Eye (tissue), 1 donor: ENCODE measurements at places on chromosomes 7 and 10.

GRCh38 chr7:47540387-47541350 is 41.2 kb downstream of the TNS3 start:
- DNase-seq = no peak

DNA sequence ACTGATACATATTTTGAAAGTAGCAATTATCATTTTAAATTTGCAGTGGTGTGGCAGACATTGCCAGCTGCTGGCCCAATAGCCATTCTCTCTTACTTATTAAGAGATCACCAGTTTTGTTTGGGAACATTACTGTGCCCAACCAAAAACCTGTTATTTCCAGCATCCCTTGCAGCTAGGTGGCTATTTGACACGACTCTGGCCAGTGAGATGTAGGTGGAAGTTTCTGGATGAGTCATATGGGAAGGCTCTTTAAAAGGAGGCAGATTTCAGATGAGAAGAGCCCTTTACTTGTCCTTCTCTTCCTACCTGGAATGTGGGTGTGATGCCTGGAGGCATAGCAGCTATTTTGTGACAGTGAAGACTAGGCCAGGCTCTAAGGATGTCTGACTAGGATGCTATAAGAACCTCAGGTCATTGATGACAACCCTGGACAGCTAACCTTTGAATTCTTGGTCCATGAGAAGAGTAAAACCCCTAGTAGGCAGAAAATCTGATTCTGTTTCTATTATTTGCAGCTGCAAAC is 77.9 kb downstream of the CARD11 start:
- DNase-seq = no peak

GRCh38 chr10:1658658-1659057 is 78.7 kb downstream of the ADARB2 start:
- DNase-seq = peak; percentile 66

GRCh38 chr7:112405286-112405685 is 45.0 kb upstream of the IFRD1 start:
- DNase-seq = no peak

- peak; percentile 17 for DNase-seq
These were observed 239.0 kb upstream of the KLF6 start for GRCh38 chr10:4024027-4024426.

- no peak for DNase-seq
These were observed 1.1 kb upstream of the TECTB start for GRCh38 chr10:112282086-112282485.

DNA sequence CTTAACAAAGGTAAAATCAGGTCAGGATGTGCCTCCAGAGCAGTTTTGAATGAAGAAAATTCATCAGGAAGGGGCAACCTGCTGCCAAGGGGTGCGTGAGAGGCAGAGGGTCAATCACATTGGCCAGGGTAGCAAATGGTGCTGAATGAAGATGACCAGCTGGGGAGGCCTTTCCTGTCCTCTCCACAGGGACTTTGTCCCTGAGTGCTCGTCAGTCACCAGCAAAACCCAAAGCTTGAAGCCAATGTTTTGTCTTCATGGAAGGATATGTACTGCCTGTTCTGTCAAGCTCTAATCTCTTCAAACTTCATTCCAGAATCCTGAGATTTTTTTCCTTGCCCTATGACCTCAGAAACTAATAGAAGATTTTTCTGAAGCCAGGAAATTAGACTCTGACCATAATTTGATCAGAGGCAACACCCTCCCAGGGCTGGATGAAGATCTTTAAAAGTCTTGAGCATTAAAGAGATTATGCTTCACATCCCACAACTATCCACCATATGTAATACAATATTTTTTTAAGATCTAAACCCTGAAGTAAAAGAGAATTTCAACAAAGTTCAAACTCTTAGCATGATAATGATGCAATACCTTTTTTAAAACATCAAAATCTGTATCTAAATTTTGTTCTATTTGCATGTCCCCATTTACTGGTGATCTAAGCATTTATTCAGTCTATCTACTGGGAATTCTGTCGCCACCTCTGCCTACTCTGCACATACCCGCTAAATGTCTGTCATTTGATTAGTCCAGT is 243.0 kb downstream of the SNX13 start:
- no peak for DNase-seq

- no peak for DNase-seq
These were observed 124.3 kb downstream of the ADCY1 start for GRCh38 chr7:45698303-45699014.

- DNase-seq = no peak
These were observed 303.9 kb downstream of the REEP3 start for GRCh38 chr10:63825111-63825510.

DNA sequence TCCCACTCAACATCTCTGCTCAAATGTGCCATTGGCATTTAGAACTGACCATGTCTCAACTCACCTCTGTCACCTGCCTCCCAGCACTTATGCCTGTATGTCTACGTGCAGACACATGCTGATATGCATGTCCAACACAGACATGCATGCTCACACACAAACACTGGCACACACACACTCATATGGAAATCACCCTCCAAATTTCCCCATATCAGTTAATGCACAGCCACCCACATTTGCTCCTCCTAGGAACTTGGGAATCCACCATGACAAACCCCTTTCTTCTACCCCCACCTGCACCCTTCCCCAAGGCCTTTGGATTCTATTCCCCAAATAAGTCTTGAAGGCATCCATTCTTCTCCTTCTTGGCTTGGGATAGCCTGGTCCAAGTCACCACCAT is 4.4 kb downstream of the FAM170B start:
- no peak for DNase-seq

- DNase-seq = no peak
These were observed 43.4 kb upstream of the C1GALT1 start for GRCh38 chr7:7138897-7139296.

DNA sequence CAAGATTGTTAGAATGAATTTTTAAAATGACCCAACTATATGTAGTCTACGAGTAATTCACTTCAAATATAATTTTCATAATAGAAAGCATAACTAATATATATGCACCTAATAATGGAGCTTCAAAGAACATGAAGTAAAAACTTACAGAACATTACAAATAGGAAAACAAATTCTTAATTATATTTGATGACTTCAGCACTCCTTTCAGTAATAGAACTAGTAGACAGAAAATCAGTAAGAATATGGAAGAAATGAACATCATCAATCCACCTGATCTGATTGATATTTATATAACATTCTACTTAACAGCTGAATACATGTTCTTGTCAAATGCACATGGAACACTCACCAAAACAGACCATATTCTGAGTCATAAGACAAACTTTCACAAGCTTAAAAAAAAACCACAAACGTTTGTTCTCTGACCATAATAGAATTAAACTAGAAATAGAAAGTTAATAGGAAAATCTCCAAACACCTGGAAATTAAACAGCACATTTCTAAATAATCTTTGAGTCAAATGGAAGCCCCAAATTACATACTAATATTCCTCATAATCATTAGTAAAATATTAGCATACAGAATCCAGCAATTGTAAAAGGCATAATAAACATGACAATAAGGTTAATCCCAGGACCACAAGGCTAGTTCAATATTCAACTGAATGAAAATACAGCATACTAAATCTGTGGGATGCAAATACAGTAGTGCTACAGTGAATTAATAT is 48.0 kb downstream of the BRAF start:
- no peak for DNase-seq

GRCh38 chr7:13778967-13779366 is 210.5 kb downstream of the ETV1 start:
- DNase-seq = no peak

DNA sequence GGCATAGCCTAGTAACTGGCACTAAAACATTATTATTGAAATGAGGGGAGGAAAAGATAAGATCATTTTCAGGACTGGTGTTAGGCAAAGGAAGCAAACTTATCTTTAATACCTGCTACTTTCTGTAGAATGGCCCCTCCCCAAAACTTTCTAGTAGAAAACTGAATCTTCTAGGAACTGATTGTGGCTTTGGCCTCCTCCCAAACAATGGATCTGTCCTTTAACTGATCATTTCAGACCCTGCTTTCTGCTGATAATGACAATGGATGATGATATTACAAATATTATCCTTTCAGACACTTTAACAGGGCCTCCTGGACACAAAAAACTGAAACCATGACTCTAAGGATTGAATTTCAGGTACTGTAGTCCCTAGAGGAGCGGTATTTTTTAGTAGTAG is 55.1 kb downstream of the EZH2 start:
- DNase-seq = no peak
